C1 segment of cervical spinal cord (tissue), 14 donors: ENCODE measurements at places on chromosomes 6 and 20.

- no peak for DNase-seq
These were observed 178.8 kb upstream of the SNX9 start for GRCh38 chr6:157644043-157644810.

DNA sequence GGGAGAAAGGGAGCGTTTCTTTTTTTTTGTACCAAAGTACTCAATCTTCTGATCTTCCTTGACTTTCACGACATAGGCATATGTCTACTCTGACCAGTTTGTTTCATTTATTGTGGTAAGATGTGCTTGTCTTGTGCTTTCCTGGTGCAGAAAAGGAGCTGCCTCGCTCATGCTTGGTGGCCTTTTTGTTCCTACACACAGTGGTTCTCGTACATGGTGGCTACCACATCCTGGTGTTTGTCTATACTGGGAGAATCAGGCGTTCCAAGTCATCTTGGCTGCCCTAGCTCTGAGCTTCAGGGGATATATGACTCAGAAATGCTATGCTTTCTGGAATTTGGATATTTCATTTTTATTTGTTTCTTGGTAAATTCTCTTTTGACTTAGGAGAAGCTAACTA, 31.8 kb downstream of the MYB start:
- DNase-seq = no peak

DNA sequence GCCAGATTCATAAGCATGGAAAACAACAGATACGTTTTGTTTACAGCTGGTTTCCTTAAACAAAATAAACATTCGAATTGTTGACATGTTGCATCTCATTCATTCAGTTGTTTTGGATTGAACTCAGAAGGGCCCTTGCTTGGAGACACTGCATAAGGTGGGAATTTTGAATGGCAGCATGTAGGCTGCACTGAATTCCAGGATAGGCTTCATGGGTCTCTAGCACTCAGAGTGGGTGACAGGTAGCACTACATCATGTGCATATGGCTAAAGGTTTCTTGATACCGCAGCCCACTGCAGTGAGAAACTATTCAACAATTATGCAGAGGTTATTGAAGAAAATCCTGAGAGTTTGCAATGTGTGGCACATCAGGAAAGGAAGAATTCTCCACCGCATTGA, 1.6 kb downstream of the BEND6 start:
- DNase-seq = no peak

- no peak for DNase-seq
These were observed 23.9 kb downstream of the GNAS start for GRCh38 chr20:58876437-58876836.

- no peak for DNase-seq
These were observed 2.4 kb upstream of the GPX5 start for GRCh38 chr6:28523241-28523622.

GRCh38 chr6:17519120-17519519, 81.0 kb upstream of the FAM8A1 start:
- DNase-seq = no peak
